ENCODE measurements at places on chromosomes 7 and 10. TPM values are rescaled to one million over a fixed set of nuclear protein-coding genes. Genes with fewer than 3 reads are reported as not detected.

Gene CACNB2
- total RNA-seq = 7.8 TPM

Gene LRRC18
- total RNA-seq = not detected

Gene ITGB8
- total RNA-seq = 15.4 TPM

Gene HSPA14
- total RNA-seq = 11.6 TPM

Gene C10orf105
- total RNA-seq = 0.24 TPM

Gene OR2A1
- total RNA-seq = not detected

Gene GFRA1
- total RNA-seq = 142 TPM

Gene AIFM2
- total RNA-seq = 118 TPM

Gene INA
- not detected for total RNA-seq

Gene LDB3
- 0.56 TPM for total RNA-seq

Gene KLF6
- total RNA-seq = 404 TPM

Gene HILPDA
- 122 TPM for total RNA-seq

Gene IL6
- total RNA-seq = 381 TPM

Gene GRID2IP
- not detected for total RNA-seq

Gene ASNS
- total RNA-seq = 11.3 TPM

Gene KEL
- total RNA-seq = 0.96 TPM

All from omental fat pad (tissue), 4 donors.